Stimulated activated CD4-positive, alpha-beta T cell treated with anti-CD3 and anti-CD28 coated beads, Interleukin-15, amount 100 ng/mL, for 1 hour (primary cell): ENCODE measurements at places on chromosomes 4 and X.

- DNase-seq = no peak
These were observed 15.8 kb upstream of the NPFFR2 start for GRCh38 chr4:72016011-72016410.

GRCh38 chrX:100248885-100249493, 161.1 kb downstream of the PCDH19 start:
- DNase-seq = no peak

DNA sequence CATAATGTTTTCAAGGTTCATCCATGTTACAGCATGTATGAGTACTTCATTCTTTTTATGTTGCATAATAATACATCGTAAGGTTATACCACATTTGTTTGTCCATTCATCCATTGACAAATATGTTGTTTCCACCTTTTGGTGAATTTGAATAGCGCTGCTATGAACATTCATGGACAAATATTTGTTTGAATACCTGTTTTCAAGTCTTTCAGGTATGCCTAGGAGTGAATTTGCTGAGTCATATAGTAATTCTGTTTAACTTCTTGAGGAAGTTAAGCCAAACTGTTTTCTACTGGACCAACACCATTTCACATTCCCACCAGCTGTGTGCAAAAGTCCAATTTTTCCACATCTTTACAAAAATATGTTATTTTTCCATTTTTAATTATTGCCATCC, 31.5 kb downstream of the IRS4 start:
- no peak for DNase-seq

GRCh38 chrX:7647831-7648230, 195.1 kb upstream of the VCX start:
- no peak for DNase-seq

DNA sequence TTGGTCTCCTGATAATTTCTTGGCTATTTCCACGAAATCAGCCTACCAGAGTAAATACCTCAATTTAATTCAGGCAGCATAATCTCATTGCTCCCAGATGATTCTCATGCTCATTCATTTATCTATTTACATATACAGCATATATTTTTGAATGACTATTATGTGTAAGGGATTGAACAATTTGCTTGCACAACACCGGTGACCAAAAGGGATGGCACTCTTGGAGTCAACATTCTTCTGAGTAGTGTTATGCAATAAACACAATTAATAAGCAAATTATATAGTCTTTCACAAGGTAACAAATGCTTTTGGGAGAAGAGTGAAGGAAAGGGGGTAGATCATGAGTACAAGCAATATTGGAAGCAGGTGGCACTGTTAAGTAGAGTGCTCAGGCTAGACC, 1015.3 kb downstream of the ARAP2 start:
- DNase-seq = no peak

DNA sequence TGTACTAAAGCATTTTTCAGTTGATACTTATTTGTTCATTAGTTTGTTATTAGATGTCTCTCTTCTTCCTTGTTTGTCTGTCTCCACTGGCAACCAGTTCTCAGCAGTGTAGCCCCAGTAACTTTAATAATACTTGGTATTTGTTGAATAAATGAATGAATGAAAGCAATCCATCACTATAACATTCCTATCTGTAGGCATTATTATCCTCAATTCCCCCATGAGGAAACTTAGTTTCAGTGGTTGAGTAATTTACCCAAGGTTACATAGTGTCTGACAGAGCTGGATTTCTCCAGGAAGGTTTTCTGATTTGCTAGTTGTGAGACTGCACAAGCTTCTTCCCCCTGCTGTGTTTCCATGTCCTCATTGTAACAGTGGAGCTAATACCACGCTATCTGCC, 27.8 kb upstream of the MAOB start:
- no peak for DNase-seq

GRCh38 chr4:94590493-94590892, 138.8 kb downstream of the PDLIM5 start:
- DNase-seq = no peak

DNA sequence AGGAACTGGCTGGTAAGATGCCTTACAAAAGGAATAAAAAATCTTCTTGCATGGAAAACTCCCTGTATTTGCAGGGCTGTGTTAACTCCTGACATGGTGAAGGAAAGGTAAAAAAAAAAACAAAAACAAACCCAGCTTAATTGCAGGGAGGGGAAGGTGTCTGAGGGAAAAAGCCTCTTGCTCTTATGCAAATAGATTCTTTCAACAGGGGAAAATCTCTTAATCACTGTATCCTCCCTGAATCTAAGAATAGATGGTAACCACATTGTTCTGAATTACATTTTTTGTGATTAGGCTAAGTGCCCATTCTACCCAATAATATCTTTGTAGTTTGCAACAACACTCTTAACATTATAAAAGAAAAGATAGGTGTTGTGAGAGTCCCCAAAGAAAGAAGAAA, 172.6 kb downstream of the RBM46 start:
- no peak for DNase-seq

GRCh38 chr4:7358100-7358735, 76.5 kb downstream of the PSAPL1 start:
- no peak for DNase-seq

DNA sequence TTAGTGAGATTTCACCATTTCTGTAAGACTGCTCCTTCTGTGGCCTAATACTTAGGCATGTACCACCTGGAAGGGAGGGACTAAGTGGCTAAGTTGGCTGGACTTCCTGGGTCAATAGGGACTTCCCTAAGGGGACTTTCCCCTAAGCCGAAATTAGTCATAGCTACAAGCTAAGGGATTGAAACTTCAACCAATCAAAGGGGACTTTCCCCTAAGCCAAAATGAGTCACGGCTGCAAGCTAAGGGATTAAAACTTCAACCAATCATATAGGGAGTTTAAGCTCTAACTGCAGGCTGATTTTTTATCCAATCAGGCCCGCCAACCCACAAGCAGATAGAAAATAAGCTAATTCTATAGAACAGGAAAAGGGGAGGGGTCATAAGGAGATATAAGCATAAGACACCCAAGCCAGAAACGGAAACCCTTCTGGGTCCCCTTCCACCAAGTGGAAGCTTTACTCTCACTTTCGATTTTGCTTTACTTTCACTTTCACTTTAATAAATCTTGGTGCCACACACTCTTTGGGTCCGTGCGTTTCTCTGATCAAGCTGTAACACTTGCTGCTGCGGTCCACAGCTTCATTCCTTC, 382.8 kb downstream of the KLHL4 start:
- no peak for DNase-seq

GRCh38 chrX:107769581-107770317, 5.8 kb downstream of the TSC22D3 start:
- DNase-seq = no peak

GRCh38 chr4:136664988-136665387, 867.3 kb downstream of the PCDH18 start:
- DNase-seq = no peak

DNA sequence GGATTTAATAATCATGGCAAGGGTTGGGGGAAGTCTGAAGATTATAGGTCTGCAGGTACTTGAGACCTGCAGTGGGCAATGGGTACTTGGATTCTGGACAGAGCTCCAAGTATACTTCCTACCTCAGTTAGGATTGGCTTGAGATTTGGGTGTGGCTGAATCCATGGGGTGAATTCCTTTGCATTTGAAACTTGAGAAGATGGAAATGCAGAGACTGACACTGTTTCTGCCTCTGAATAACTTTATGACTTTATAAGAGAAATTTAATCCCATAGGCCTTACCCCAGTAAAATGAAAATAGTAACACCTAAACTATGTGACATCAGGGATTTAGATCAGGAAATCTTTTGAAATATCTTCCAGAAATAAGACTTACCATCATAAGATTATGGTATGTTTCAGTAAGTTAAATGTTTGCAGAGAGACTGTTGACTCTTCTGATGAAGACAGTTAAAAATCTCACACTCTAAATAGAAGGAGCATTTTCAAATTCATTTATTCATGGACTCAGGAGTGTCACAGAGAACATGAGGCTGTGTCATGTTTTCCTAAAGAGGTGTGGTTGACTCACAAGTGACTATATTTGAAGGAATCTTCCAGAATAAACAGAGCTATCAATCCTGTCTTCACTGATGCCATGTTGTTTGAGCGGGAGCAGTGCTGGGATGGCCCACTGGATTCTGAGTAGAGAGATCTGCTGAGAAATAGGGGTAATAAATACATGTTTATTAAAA, 513.5 kb upstream of the NR3C2 start:
- DNase-seq = no peak

DNA sequence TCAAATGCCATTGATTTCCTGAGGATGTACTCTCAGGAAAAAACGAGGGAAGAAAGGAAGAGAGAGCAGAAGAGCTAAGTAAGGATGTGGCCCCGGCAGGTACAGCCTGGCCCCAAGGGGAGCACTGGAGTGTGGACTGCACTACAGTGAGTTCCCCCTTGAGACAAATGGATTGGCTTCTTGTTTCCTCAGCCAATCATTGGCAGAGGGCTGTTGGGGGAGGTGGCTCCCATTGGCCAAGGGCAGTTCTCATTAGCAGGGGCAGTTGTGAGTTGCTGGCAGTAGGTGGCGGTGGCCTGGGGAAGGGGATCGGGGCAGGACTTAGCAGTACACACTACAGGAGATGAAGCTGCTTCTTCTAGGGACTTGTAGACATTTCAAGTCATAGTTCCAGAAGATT, 24.1 kb upstream of the OCIAD2 start:
- no peak for DNase-seq

GRCh38 chr4:184815046-184815877, 10.5 kb downstream of the ACSL1 start:
- DNase-seq = no peak

DNA sequence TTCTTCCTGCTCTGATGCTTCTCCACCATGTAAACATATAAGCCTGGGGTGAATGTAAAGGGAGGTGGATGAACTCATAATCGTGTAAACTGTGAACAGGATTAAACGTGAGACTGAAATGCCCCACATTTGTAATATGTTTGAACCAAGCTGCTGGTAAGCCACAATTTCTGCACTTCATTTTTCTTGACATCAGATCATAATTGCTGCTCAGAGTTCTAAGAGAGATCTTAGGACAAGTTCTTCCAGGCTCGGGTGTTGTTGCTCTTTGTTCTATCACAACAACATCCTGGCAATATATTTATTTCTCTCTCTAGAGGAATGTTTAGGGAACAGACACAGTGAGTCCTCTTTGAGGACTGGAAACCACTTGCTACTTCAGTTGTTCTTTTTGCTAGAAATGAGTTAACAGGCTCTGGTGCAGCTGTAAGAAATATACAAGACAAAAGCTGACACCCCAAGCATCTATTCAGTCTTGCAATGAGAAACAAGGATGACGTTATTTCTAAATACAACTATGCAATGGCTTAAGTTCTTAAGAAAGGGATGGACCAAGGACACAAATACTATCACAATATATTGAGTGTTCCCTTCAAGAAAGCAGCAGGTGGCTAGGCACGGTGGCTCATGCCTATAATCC, 59.6 kb downstream of the LNX1 start:
- no peak for DNase-seq

- no peak for DNase-seq
These were observed 3.9 kb downstream of the CTBP1 start for GRCh38 chr4:1244978-1245471.

DNA sequence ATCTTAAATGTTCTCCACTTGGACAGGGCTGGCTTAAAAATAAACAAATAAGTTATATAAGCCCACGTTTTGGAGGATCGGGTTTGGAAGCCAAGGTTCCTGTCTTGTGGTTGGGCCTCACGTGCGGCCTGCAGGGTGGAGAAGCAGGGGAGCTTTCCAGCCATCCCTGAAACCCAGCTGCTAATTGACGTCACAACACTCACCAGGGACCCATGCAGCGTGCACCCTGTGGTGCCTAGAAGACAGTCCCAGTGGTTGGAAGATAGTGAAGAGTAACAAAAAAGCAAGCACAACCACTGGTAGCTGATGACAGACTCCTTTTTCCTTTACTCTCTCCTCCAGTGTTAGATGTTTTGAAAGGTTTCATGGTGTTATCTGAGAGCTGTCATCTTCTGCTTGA, 142.0 kb upstream of the RBPJ start:
- no peak for DNase-seq

DNA sequence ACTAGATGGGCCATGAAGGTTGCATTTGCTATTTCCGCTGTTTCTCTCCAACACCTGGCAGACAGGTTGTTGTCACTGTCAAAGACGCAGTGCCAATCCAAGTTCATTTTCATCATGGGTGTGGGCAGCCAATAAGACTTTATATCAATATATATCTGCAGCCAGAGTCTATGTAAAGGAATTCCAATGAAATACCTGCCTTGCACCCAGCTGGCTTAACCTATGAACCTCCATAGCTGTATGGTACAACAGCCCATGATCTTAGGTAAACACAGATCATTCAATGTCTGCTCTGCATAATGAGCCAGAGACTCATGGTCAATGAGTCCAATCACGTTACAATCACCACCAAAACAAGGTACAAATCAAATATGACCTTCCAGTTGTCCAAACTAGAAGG, 37.7 kb upstream of the ADGRA3 start:
- DNase-seq = no peak

DNA sequence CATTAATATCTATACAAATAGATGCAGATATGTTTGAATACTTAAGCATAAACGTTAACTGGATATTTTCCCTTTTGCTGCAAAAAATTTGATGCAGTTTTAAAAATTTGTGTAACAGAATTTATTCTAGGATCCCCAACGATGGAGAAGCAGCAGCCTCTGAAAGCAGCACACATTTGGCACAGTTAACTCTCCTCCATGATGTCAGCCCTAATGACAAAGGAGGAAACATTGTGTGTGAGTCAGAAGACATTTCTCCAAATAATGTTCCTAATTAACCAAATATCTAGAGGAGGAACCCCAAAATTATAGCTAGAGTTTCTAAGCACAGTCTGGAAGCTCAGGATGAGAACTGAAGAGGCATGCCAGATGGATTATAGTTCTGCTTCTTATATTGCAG, 281.9 kb upstream of the MAD2L1 start:
- DNase-seq = no peak

DNA sequence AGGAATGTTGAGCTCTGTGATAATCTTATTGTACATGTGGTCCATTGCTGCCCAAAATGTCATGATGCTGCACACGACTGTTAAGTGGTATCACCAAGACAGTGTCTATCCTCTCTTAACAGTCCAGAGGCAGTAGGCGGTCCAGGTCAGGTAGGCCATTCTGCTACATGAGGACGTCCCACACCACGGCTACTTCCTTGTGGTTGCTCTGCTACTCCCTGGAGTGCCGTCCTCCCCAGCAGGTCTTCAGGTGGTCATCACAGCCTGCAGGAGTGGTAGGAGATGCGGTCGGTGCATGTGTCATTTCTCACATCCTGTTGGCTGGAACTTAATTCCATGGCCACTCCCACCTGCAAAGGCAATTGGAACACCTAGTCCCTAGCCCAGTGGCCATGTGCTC, 11.5 kb upstream of the STK32B start:
- no peak for DNase-seq

DNA sequence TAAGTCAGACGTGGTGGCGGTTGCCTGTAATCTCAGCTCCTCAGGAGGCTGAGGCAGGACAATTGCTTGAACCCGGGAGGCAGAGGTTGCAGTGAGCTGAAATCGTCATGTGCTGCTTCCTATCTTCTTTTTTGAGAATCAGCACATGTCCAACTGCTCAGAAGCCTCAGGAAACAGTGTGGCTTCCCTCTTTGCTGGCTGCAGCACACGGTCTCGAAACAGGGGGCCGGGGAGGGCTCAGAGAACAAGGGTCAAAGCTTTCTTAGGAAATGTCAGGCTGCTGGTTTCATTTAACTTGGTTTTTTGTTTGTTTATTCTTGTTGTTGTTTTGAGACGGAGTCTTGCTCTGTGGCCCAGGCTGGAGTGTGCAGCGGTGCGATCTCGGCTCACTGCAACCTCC, 31.3 kb downstream of the CRLF2 start:
- DNase-seq = no peak
